AG09309 (cell line): ENCODE measurements at places on chromosomes 4 and X.

DNA sequence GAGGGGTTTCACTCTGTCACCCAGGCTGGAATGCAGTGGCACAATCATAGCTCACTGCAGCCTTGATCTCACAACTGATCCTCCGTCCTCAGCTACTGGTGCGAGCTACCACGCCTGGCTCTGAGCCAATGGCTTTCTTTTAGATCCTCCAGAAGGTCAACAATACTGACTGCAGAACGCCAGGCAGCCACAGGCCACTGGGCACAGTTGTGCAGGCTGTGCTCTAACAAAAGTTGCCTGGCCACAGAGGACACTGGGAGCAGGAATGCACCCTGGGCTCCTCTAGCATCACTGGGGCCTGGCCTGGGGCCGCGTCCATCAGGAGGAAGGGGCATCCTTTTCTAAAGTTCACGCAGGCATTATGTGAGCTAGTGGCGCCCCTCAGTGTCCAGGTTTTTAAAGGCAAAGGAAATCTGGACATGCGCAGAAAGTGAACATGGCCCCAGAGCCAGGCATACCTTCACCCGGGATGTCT is 14.9 kb upstream of the PORCN start:
- no peak for DNase-seq

- DNase-seq: no peak
These were observed 210.7 kb downstream of the PPP1R2C start for GRCh38 chrX:42567268-42567667.

- no peak for DNase-seq
These were observed 57.7 kb upstream of the VEGFC start for GRCh38 chr4:176850436-176850835.

DNA sequence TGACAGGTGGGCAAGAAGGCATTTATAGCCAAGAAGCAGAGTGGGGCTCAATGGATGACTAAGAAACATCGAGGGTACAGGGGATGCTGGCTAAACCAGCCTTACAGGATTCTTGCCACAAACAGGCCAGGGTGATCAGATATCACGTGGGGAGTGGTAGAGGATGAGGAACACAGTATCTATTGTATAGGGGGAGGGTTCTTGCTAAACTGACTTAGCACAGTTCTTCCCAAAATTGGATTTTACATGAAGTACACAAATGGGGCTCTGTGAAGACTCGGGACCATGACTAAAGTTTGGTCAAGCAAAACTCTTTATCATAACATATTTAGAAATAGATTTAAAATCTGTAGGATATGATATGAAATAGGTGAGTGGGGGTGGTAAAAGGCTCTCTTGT is 144.0 kb upstream of the ATOH1 start:
- no peak for DNase-seq

DNA sequence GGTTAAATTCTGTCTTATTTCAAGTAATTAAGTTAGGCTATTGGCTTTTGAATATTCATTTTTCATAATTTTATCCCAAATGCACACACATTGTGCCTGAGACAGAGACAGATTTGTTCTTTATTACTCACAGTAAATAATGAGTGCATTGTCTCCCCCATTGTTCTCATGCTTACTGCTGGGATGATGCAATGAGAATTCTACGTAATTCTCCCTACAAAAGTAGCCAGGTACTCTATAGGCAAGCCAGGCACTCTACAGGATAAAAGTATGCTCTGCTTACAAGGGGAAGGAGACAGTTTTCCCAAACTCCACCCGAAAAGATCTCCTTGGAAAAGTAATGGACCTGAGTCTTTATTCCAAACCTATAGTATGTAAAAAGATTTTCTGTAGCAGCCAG is 1890.7 kb upstream of the PCDH10 start:
- no peak for DNase-seq

DNA sequence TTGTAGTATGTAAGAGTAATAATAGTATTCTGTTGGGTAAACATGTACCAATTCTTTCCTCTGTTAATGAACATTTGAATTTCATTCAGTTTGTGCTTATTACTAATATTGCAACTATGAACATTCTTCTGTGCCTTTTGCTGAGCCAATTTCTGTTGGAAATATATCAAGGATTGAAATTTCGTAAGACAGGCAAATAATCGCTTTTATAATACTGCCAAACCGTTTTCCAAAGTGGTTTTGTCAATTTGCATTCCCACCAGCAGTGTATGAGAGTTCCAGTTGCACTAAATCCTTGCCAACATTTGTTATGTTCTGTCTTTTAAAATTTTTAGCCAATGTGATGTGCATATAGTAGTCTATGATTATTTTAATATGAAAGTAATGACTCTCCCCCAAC is 38.6 kb downstream of the MAGEB17 start:
- DNase-seq: no peak

GRCh38 chr4:87354168-87355102 is 31.8 kb upstream of the HSD17B13 start:
- DNase-seq: peak; percentile 7

GRCh38 chr4:21467551-21467950 is 481.0 kb downstream of the KCNIP4 start:
- no peak for DNase-seq

DNA sequence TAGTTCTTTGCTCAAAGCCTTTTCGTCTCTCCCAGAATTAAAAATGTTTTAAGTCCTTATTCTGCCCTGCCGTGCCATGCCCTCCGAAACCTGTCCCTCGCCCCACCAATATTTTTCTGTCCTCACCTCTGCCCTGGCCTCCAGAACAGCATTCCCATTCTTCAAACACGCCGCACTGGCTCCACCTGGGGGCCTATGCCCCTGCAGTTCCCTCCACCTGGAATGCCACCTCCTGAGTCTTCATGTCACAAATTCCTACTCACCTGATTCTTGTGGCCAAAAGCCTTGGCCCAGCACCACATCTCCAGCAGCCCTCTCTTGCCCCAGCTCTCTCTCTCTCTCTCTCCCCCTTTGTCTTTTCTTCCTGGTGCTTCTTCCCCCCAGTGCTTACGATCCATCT is 91.6 kb downstream of the APBB2 start:
- DNase-seq: no peak

DNA sequence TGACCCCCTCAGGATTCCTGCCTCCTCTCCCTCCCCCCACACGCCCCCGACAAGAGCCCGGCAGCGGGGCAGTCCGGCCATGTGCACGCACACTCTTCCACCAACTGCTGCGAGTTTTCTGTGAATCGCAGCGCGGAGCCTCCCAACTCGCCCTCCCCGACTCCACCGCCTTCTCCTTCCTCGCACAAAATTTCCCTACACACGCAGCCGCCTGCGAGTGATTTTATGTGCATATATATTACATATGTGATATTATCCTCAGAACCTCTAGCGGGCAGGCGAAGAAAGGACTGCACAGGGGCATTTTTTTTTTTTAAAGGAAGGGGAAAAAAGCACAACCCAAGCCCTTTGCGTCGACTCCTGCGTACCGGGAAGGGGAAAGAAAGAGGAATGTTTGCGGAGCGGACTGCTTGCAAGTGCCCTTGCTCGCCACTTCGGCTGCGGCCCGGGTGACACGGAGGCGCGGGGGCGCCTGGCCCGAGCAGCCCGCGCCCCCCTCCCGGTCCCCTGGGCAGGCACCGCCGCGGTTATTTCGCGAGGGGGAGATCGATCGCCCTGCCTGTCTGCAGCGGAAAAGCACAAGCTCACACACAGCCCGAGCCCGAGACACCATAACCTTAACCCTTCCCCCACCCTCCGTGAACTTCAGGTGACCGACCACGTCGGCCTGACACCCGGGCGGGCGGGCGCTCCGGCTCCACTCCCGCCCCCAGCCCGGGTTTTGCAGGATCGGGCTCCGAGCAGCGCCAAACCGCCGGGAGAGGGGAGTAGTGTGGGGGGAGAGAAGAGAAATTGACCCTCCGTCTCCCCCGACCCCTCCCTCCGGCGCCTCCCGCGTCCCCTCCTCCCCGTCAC is 2.3 kb downstream of the ZNF827 start:
- DNase-seq: no peak

GRCh38 chr4:74920704-74921103 is 12.2 kb upstream of the PARM1 start:
- DNase-seq: no peak

DNA sequence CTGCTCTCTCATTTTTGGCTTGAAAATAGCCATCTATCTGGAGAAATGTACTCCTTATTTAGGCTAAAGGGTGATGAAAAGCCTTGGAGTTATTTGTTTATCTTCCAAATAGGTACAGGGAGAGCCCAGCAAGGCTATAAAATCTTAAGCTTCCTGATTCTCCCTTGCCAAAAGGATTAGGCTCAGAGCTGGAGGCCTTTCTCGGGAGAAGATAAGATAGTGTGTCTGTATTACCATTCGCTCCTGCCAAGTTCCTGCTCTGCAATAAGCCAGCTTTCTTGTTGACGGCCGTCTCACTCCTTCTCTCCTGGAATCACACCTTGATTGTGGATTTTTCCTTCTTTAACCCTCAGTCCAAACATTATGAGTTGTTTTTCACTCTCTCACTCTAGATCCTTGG is 171.8 kb upstream of the TTC29 start:
- no peak for DNase-seq

DNA sequence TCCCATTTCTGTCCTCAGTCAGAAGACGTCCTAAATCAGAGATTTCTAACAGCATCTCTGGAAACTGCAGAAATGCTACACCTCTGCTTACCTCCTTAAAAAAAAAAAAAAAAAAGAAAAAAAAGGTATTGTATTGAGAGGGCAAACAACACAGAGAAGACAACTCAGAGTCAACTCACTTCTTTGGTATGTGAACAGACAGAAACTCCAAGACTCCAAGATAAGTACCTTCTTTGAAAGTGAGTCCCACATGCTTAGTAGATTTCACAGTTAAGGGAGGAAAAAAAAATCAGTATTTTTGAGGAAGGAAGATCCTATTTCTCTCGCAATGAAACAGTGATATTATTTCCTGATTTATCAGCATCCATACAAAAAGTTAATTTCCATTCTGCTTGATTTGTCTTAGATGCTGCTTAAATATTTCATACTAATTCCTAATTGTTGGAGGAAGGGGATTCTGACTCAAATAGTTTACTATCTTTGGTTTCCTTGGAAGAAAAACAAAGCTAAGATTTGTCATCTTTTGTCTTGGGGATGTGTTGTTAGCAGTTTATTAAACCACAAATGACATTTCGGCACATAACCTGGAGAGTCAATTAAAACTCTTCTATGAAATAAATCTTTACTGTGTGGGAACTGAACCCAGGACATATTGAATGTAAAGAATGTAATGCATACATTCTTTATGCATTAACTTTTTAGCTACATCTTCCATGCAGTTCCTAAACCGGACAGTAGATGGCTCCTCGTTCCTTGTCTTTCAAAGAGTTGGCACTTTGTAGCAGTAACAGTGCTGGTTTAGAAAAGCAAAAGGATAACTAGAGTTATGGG is 4.7 kb downstream of the RASGEF1B start:
- no peak for DNase-seq

- DNase-seq: no peak
These were observed 6.7 kb upstream of the GPRIN3 start for GRCh38 chr4:89314291-89314690.

DNA sequence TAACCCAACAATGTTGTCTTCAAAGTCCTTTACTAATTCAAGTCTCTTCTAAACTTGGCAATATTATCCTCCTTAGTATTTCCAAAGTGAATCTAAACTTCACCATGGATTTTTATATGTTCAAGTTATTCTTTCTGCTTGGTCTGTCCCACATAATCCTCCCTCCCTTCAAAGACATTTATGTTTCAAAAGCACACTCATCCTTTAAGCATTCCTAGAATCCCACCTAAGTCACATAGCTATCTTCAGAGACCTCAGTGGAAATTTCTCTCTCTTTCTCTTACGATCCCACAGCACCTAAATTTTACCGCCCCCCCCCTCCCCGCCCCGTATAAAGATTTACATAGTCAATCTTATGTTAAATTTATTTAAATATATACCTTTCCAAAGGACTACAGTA is 314.9 kb upstream of the GRIA3 start:
- no peak for DNase-seq

DNA sequence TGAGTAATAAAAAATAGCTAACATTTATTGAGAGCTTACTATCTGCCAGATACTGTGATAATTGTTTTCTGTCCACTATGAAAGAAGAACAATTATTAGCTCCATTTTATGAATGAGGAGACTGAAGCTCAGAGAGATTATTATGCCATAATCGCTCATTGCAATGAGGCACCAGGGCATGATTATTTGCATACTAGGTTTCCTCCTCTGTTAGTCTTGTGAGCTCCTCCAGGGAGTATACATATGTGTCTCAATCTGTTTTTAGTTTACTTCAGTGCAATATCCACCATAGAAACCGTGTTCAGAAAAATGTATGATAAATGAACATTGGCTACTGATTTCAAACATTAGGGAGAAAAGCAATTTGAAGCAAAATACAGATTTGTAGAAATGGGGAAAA is 139.4 kb upstream of the OTUD4 start:
- no peak for DNase-seq
